Activated CD4-positive, alpha-beta T cell treated with anti-CD3 and anti-CD28 coated beads, Interleukin-2, Interleukin-4, amounts not matched to agents 100 ng/mL and 50 ng/mL, durations not matched to agents 16 hours and 8 hours (primary cell): ENCODE measurements at places on chromosomes 5 and 9.

DNA sequence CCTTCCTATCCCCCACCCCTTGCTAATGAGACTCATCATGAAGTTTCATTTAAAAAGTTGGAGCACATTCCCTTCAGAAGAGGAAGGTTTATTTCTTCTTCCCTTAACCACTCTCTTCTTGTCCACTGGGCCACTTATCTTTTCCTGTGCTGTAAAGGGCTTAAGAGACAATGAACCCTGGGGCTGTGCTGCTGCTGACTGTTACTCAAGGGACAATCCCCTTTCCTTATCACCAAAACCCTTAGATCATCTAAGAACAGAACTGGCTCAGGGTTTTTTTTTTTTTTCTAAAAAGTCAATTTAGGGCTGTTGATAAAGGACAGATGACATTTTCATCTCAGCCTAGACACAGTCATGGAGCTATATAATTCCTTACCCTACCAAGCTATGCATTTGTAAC, 29.6 kb downstream of the CAPSL start:
- no peak for DNase-seq

GRCh38 chr5:34460496-34460895, 195.6 kb upstream of the RAI14 start:
- DNase-seq: no peak

GRCh38 chr9:73038613-73039012, 85.8 kb upstream of the ALDH1A1 start:
- no peak for DNase-seq

- no peak for DNase-seq
These were observed 9.4 kb upstream of the C5orf58 start for GRCh38 chr5:170223360-170223759.

GRCh38 chr9:83317244-83317643, 221.0 kb downstream of the FRMD3 start:
- no peak for DNase-seq

DNA sequence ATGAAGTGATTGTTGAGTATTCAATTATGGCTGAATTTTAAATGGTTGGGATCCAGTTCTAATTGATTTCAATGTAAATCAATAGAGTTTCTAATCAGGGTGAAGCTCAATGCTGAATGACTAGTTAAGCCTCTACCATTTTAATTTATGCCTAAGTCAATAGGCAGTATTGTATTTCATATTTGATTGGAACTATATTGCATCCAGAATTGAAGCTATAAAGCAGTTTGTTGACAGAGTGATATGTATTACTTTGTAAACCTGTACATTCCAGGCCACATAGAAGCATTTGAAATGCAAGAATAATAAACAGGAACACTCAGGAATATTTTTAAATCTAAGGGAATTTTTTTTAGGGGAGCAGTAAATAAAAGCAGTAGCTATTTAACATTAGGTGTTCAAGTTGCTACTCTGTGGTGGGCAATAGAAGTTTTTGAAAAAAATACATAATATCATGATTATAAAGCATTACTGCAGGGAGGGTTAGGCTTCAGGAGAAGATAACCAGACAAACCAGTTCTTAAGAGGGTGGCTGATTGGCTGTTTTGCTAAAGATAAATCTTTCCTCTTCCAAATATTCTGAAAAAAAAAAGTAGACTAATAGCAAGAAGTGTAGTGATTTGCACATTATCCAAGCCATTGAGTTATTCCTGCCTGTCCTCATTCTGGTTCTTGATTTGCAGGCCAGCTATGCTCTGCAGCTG, 492.0 kb upstream of the MEF2C start:
- no peak for DNase-seq

- DNase-seq: peak; percentile 74
These were observed at the start of gene SLC1A3 for GRCh38 chr5:36606428-36607113. TSS of gene SLC1A3 (plus strand) at chr5:36606606. CDS start at chr5:36608424, 1,818 bp downstream.

GRCh38 chr5:55141945-55142690, 17.9 kb upstream of the GPX8 start:
- peak; percentile 27 for DNase-seq

DNA sequence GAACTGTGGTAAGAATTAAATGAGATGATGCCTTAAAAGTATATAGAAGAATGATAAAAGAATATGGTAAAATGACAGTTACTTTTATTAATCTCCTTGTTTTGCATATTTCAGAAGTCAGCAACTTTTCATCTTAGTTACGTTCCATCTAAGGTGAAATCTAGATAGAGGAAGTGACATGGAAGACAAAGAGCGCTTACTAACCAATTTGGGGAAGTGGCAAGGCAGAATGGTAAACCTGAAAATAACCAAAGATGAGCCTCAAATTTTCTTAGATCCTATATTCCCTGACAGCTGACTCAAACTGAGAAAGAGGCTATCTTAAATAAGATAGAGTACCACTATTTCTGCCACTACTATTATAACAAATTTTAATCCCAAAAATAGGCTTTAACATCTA, 52.5 kb downstream of the FGF10 start:
- no peak for DNase-seq

GRCh38 chr9:84187090-84187489, 153.5 kb downstream of the SLC28A3 start:
- DNase-seq: no peak

GRCh38 chr9:72486594-72486955, 34.8 kb upstream of the TMC1 start:
- no peak for DNase-seq

GRCh38 chr5:147344861-147345260, 110.0 kb downstream of the STK32A start:
- no peak for DNase-seq

DNA sequence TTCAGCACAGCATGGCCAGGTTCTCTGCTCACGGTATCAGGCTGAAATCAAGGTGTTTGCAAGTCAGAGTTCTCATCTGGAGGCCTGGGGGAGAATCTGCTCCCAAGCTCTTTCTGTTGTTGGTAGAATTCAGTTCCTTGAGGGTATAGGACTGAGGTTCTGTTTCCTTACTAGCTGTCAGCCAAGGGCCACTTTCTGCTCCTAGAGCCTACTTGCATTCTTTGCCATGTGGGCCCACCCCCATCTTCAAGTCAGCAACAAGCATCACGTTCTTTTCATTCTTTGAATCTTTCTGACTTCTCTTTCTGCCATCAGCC, 7.4 kb upstream of the CDC42SE2 start:
- no peak for DNase-seq

DNA sequence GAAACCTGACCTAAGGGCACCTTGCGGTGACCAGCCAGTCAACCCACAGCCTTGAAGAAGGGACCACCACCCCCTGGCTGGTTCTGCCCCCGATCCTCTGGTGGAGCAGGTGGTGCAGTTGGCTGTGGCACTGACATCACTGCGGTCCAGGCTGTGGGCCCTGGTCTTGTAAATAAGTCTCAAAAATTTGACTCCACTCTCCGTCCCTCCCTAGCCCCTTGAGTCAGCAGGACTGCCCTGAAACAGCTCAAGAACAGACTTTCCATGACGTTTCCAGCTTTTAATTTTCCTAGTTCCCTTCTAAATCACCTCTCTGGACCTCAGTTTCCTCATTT, 134.8 kb upstream of the BOD1 start:
- DNase-seq: no peak

DNA sequence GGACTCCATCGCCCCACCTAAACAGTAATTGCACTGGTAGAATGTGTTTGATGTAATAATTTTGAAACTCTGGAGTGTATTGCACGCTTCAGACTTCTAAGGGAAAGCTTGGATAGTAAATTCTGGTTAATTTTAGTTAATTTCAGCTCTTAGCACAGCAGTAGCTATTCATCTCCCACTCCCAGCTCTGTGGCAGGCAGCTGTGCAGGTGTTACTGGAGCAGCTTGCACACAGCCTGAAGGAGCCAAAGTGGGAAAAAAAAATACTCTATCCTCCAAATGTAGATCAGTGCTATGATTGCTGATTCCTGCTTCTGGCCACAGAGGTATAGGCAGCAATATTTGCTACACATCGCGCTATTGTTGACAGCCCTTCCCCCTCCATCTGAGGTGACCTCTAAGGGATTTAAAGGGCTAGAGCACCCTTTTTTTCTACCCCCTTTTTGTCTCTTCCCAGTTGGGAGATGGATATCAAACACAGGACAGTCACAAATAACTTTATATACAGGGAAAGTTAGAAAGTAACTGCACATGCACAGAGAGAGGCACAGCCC, 97.4 kb downstream of the KCTD16 start:
- DNase-seq: no peak
